ENCODE measurements at places on chromosomes 2 and 18.

DNA sequence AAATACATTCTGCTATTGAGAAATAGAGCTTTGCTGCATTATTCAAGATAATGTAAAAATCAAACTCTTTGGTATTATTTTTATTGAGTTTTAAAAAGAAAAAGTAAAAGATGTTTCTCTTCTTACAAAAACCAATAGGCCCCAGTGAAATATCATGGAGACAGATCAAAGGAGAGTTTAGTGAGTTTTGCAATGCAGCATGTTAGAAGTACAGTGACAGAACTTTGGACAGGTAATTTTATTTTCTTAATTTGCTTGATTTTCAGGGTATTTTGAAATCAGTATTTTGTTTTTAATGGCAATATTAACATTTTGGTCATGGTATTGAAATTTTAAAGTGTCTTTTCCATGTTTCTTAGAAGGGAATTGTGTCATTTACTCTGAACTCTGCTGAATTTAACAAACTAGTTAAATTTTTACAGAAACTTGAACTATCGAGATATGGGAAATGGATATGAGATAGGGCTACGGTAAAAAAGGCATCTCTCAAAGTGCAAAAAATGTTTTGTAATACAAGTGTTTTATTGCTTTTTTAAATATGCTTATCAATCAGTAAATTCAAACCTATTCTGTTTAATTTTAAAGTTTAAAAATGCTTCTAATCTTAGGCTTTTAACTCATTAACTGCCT is 13.8 kb downstream of the DNAJC10 start:
- no peak for DNase-seq

DNA sequence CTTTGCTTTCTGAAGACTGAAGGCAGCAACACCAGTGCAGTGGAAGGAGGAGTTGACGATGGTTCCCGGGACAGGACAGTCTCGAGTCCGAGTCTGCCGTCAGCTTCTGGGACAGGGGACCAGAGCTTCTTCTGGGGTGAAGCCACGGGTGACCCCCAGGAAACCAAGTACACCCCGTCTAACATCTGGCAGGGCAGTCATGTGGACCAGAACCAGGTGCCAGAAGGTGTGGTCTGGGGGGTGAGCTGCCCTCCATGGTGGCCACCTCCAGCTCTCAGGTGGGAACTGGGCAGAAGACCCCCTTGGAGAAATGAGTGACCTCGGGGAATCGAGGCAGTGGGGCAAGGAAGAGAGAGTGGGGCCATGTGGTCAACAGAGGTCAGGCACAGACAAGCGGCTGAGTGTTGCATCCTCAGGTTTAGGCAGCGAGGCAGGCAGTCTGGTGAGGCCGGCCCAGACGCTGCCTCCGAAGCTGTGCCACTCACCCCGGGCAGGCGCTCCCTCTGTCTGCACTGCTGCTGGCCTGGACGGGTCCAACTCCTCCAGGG is 204.3 kb downstream of the HDAC4 start:
- no peak for DNase-seq

DNA sequence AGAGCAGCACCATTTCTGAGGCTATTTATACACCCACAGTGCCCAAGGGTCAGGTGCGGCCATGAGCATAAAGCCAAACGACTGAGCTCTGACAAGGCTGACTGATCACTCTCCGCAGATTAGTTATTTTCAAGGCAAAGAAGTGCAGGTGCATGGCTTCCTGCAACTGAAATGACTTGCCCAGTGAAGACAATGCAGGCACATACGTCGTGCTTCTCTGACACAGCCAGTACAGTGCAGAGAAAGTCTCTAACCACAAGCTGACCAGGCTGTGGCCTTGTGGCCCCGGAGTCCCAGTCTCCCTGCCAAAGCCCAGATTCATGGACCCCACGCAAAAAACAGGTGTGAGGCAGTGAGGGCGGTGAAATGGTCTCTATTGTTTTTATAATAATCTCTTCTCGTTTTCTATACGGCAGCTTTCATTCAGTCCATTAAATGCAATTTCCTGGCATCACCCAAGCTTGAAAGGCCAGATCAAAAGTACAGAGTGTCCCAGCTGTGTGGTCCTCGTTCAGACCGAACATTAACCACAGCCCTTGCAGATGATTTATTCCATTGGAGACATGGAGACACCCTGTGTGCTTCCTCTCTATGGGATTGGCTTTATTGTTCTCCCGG is 447.0 kb upstream of the ID2 start:
- DNase-seq: no peak

- no peak for DNase-seq
These were observed 554 bp downstream of the PFN4 start for GRCh38 chr2:24122366-24123194.

DNA sequence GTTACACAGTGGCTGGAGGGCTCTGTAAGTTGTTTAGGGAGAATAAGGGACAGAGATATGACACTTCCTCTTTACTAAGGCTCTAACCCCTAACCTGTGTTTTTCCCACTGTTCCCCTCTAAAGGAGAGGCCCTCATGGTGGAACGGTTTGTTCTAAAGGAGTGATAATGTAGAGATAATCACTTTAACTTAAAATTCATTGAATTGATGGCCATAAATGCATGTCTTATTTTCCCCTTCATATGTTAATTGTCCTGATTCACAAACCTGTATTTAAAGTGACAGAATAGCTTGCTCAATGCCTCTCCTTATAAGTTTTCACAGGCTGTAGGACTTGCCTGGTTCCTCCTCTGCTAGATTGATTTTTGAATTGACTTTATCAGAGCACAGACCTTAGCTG is at the start of gene SERPINB12:
SERPINB12 (plus strand) TSS at position 301 of the 400 bp plus-strand sequence. CDS start 13,791 bp downstream, outside the sequence.
- DNase-seq: no peak

GRCh38 chr2:104752504-104752903 is 101.4 kb upstream of the POU3F3 start:
- no peak for DNase-seq

DNA sequence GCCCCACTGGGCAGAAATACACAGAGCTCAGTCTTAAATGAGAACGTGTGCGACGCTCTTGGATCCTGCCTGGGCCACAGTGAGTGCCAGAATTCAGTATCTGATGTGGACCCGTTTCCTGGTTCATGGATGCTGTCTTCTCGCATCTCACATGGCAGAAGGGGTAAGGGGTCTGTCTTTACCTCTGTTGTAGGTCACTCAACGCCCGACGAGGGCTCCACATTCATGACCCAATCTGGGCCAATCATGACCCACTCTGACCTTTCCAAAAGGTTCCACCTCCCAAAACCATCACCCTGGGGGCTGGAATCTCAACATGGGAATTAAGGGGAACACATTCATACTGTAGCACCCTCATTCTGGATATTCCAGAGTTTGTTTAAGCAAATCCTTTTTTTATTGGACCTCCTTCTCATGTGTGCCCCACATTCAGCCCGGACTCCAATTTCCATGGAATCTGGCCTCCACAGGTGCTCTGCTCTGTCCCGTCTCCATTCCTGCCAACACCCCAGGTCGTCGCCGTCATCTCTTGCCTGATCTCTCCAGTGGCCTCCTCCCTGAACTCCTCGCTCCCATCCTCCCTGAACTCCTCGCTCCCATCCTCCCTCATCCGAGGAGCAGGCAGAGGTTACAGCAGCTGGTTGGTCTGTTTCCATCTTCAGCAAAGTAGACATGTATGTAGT is 78.9 kb upstream of the OTOS start:
- DNase-seq: no peak

DNA sequence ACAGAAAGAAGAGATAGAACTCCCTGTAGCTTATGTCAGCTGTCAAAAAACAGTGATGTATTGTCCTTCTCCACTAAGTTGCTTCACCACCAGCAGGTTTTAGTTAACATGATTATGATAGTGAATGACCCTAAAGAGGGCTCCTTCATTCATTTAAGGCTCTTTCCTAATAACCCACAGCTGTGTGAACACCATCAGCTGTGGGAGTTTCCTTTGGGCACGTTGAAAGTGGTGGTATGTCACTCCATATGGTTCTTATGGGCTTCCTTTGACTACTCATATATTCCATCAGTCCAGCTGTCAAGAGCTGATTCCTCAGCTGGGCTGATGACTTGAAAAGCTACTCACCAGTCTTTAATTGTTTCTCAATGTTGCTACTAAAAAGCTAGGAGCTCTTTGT is 210.3 kb downstream of the UBE2E3 start:
- DNase-seq: no peak

DNA sequence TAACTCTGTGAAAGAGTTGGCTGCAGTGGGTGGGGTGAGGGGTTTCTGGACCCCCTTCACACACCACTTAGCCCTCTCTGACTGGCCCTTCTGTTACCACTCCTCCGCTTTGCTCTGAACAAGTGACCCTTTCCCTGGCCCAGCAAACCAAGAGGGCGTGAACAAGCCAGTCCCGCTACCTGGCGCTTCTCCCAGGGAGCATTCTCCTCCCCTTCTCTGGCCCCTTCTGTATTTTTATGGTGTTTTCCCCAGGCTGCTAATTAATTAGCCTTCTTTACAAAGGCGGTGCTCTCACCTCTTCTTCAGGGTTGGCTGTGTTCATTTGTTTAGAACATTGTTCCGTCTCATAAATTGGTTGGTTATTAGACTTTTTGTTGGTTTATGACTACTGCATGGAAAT is 180.1 kb downstream of the MGAT5 start:
- no peak for DNase-seq

DNA sequence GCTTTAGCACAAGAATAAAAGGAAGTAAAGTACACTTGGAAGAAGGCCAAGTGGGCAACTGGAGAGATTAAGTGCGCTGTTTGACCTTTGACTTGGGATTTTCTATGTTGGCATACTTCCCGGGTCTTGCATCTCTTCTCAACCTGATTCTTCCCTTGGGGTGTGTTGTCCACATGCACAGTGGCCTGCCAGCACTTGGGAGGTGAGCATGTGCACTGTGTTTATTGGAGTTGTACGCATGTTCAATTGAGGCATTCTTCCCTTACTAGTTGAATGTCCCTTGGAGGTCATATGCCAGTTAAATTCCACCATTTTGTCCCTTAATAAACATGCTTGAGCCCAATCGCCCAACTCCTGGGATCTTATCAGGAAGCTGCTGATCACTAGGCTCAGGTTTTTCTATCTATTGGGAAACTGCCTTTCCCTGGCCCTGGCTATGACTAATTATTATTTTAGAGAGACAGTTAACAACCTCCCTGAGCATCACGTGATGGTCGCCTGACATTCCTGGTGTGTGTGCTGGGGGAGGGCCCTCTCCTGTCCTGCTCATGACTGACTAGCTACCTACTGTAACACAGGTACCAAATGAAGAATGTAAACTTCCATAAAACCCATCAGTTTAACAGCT is 62.5 kb upstream of the RAPGEF4 start:
- DNase-seq: no peak

DNA sequence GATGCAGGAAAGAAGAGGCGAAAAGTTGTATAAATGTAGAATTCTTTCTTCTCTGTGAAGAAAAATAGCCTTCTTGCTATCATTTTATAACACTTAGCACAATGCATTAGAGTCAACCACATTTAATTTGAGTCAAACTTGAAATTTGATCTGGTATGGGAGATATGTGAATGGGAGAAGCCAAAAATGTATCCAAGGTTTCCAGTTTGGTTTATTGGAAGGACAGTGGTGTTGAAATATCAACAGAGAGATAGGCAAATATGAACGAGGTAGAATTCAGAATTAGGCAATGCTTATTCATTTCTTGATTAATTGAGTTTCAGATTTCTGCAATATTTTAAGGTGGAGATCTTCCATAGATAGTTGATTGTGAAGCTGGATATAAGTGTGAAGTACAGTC is 991.9 kb upstream of the CHAC2 start:
- no peak for DNase-seq

DNA sequence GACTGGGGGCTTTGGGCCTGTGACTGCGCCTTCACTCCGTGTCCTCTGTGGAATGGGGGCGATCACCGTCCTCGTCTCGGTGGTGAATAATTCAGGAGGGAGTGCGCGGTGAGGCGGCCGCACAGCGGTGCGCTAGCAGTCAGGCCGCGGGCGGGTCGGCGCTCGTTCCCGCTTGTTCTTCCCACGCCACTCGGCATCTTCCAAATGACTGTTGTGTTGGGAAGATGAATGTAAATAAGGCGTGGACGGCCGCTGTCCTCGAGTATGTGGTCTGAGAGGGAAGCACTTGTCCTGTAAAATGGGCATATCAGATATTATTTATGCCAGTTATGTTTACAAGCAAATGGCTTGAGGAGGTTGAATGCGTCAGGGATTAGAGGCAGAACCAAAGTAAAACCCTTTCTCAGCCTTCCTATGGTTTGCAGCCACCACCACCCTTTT is 608 bp upstream of the VPS4B start:
- no peak for DNase-seq

GRCh38 chr18:37309861-37310260 is 255.7 kb downstream of the CELF4 start:
- no peak for DNase-seq

GRCh38 chr2:118055512-118056164 is 32.6 kb upstream of the INSIG2 start:
- DNase-seq: no peak

- no peak for DNase-seq
These were observed 63.2 kb downstream of the SCG2 start for GRCh38 chr2:223538920-223539440.

- no peak for DNase-seq
These were observed 23.6 kb downstream of the CHRNA1 start for GRCh38 chr2:174740721-174741120.

DNA sequence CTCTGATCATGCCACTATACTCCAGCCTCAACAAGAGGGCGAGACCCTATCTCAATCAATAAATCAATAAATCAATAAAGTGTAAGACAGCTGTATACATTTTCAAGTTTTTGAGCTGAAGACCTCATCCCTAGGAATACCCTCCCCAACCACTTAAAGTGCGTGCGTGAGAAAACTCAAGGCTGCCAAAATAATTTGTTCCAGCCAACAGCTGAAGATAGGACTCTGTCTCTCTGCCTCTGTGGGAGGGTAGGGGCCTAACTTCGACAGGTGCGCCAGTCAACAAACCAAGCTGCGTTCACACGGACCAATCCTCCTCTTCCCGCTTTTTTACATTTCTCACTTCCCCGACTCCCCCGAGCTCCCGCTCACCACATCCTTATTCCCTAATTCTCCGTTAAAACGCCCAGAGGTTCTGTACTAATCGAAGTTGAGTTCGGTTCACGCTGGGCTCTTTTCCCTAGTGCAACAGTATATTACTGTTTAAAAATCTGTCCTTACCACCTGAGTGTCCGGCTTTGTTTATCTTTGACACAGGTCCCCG is 618 bp downstream of the POLR2D start:
- no peak for DNase-seq

DNA sequence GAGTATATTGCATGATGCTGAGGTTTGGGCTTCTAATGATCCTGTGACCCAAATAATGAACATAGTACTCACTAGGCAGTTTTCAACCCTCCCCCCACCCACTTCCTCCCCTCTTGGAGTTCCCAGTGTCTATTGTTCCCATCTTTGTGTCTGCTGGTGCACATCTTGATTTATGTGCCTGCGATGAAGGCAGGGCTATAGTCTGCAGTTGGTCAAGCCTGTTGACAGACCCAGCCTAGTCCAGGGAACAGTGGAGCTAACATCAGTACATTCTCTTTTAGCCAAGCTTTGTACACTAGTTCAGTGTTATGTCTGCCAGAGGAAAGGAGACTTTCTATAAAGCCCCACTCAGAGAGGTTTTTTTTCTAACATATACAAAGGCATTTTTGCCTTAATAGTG is 287.6 kb downstream of the CPS1 start:
- no peak for DNase-seq
